ENCODE measurements at places on chromosomes 1 and 21.

DNA sequence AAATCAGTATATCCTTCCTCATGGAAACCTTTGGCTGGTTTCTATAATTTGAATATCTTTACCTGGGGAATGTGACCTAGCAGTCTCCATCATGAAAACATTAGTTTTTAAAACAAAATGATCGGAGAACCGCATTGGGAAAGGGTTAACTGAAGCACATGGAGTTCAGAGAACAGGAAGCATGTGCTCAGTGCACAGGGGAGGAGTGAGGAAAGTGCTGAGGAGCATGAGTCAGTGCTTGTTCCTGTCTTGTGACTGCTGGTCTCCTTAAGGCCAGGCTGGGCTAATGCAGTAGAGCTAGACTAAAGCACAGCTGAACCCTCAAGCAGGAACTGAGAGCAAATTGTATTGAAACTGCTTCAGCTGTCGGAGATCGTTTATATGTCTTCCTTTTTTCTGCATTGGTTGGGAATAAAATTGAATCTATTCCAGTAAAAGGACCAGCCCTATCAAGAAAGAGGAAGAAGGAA is 5.8 kb downstream of the IFI16 start:
- H3K36me3 ChIP-seq = peaks cover 52% of the 10 kb centered on the region
- H3K27me3 ChIP-seq = no peaks in the 10 kb centered on the region
- peak overlapping the region; percentile 74 for H3K4me3 ChIP-seq
- peaks cover 49% of the 10 kb centered on the region for H3K4me1 ChIP-seq

DNA sequence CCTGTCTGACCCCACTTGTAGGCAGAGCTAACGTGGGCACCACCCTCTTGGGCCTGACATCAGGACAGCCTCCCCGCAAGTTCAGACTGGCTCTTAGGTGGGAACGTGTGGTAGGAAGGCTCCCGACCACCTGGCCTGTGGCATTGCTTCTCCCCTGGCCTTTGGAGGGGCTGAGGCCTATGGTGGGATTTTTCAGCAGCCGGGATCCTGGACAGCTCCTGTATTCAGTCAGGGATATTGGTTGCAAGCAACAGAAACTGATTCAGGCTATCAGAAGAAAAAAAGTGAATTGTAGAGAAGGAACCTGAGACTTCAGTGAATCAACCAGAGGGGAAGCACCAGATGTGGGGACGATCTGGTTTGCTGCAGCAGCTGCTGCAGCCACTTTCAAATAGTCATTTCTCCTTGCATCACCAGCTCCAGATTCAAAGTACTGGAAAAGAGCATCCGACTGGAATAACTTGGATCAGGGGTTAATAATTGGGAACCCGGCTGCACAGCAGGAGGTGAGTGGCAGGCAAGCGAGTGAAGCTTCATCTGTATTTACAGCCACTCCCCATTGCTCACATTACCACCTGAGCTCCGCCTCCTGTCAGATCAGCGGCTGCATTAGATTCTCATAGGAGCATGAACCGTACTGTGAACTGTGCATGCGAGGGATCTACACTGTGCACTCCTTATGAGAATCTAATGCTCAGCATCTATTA is 5.9 kb downstream of the RNF186 start:
- H3K36me3 ChIP-seq = no peaks in the 10 kb centered on the region
- H3K27ac ChIP-seq = no peak overlapping the region
- H3K4me1 ChIP-seq = peaks cover under 1% of the 10 kb centered on the region
- no peak for DNase-seq
- no peak overlapping the region for H3K4me3 ChIP-seq

DNA sequence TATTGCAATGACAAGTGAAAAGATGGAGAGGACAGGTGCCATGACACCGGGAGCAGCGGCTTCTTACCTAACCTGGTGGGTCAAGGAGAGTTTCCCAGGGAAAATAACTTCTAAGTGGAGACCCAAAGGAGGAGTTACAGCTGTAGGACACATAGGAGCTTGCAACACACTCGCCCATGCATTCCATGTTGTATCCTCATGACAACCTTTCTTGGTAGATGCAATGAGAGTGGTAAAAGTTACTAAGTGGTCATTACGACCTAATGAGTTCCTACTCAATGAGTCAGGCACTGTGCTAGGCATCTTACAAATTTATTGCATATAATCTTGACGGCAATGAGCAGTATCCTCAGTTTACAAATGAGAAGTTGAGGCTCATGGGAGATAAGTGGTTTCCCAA is 119.5 kb upstream of the HOOK1 start:
- H3K4me3 ChIP-seq = no peak overlapping the region
- no peaks in the 10 kb centered on the region for H3K27me3 ChIP-seq
- no peak overlapping the region for H3K27ac ChIP-seq
- H3K36me3 ChIP-seq = peaks cover 3% of the 10 kb centered on the region

- no peak overlapping the region for H3K4me3 ChIP-seq
- no peak for DNase-seq
- peaks cover 6% of the 10 kb centered on the region for H3K36me3 ChIP-seq
- no peak overlapping the region for H3K27ac ChIP-seq
These were observed 30.3 kb upstream of the MUTYH start for GRCh38 chr1:45370575-45370974.

- no peak overlapping the region for H3K4me3 ChIP-seq
- DNase-seq = peak; percentile 20
- no peaks in the 10 kb centered on the region for H3K36me3 ChIP-seq
- no peaks in the 10 kb centered on the region for H3K4me1 ChIP-seq
- H3K27ac ChIP-seq = no peak overlapping the region
These were observed 33.5 kb upstream of the C1orf53 start for GRCh38 chr1:197868751-197869489.

- no peaks in the 10 kb centered on the region for H3K27me3 ChIP-seq
- peaks cover 11% of the 10 kb centered on the region for H3K36me3 ChIP-seq
- H3K4me3 ChIP-seq = no peak overlapping the region
- DNase-seq = no peak
- H3K4me1 ChIP-seq = peaks cover 22% of the 10 kb centered on the region
- peak overlapping the region; percentile 53 for H3K27ac ChIP-seq
These were observed 19.5 kb downstream of the STK40 start for GRCh38 chr1:36366091-36366661.

GRCh38 chr1:39044762-39045161 is 18.6 kb downstream of the NDUFS5 start:
- peaks cover 9% of the 10 kb centered on the region for H3K36me3 ChIP-seq
- no peak overlapping the region for H3K27ac ChIP-seq
- H3K27me3 ChIP-seq = no peaks in the 10 kb centered on the region
- peaks cover 13% of the 10 kb centered on the region for H3K4me1 ChIP-seq
- no peak for DNase-seq

DNA sequence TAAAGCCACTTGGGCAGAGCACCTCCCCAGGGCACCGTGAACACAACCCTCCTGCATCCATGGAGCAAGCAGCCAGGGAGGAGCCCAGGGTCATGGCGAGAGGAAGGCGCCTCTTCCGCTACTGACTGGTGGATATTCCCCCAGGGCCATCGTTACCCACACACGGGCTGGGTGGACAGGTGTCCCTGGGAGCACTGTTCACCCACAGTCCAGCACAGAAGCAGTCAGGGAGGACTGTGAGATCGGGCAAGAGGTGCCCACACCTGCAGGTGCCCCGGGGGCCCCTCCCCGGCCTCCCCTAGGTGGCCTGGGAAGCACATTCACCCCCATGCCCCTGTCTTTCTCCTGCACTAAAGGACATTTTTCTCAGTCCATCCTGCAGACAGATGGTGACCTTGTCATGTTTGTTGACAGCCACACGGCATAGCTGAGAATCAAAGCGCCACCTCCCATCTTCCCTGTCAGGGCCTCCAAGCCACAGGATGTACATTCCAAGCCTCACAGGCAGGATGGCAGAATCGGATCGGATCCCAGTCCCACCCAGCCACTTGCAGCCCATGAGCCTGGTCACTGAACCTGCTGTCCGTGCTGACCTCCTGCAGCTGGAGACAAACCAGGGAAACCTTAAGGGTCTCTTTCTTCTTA is 160.2 kb downstream of the PRDM16 start:
- H3K4me3 ChIP-seq = no peak overlapping the region
- no peaks in the 10 kb centered on the region for H3K36me3 ChIP-seq
- no peak overlapping the region for H3K27ac ChIP-seq

- no peak for DNase-seq
- peaks cover 3% of the 10 kb centered on the region for H3K4me1 ChIP-seq
- peaks cover 16% of the 10 kb centered on the region for H3K36me3 ChIP-seq
- no peak overlapping the region for H3K4me3 ChIP-seq
These were observed 385.5 kb downstream of the SMYD3 start for GRCh38 chr1:246121533-246121932.

DNA sequence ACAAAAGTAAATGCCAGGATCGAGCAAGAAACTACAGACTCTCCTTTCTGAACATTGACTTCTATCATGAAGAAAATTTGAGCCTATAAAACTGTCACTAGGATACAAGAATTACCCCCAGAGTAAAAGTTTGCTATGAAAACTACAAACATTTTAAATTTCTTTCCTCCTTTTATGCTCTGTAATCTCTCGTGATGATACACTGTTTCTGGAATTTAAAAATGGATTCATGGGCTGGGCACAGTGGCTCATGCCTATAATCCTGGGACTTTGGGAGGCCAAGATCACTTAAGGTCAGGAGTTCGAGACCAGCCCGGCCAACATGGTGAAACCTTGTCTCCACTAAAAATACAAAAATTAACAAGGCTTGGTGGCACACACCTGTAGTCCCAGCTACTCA is 181.3 kb downstream of the ZNF281 start:
- H3K4me1 ChIP-seq = peaks cover 12% of the 10 kb centered on the region

GRCh38 chr1:56452027-56453011 is 127.0 kb downstream of the PLPP3 start:
- H3K27me3 ChIP-seq = peaks cover 2% of the 10 kb centered on the region
- H3K4me1 ChIP-seq = peaks cover 5% of the 10 kb centered on the region
- no peak for DNase-seq
- H3K27ac ChIP-seq = no peak overlapping the region

DNA sequence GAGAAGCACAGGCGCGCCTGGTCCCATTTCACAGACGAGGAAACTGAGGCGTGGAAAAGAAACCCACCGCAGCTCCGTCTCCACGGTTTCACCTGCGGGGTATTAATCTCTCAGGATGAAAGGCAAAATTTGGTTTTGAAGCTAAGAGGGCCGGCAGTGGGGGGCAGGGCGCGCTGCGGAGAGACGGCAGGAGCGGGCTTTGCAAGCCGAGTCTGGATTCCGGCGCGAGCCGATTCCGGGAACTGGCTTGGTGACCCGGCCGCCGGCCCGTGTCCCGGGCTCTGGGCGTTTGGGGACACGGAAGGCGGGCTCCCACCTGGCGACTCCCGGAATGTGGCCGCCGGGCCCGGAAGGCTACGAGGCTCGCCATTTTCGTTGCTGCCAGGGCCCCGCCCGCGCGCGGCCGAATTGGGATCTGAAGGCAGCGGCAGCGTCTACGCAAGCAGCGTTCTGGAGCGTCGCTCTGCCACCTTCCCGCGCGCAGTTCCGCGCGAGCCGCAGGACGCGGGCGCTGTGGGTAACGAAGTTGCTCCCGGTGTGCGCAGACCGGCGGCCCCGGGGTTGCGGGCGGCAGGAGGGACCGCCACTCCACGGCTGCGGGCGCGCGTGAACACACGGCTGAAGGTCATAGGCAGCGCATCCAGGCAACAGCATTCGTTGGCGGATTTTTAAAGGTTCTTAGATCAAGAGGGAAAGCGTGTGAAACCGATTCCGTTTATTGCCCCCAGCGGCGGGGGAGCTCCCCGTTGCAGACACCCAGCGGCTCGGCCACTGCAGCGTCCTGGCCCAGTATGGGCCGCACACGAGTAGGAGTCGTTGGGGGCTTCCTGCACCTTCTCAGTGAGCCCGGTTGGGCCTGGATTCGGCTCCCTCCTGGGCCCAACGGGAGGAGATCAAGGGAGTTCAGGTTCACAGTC is 5.4 kb upstream of the PRDM16 start:
- peaks cover 8% of the 10 kb centered on the region for H3K27me3 ChIP-seq
- no peaks in the 10 kb centered on the region for H3K4me1 ChIP-seq
- no peak overlapping the region for H3K4me3 ChIP-seq
- no peak for DNase-seq

DNA sequence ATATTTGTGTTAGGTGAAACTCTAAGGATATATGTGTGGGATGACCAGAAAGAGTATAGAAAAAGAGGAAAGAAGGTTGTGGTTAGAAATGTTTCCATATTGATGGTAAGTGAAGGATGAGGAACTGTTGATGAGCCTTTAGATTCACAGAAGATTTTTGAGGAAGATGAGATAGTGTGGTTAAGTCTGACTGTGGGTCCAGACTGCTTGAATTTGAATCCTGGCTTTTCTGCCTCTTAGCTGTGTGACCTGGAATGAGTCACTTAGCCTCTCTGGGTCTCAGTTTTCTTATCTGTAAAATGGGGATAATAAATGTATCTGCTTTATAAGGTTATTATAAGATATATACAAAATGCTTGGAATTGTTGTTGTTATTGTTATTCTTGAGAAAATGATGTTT is 27.5 kb downstream of the RGL1 start:
- no peak overlapping the region for H3K27ac ChIP-seq
- no peaks in the 10 kb centered on the region for H3K4me1 ChIP-seq
- H3K36me3 ChIP-seq = no peaks in the 10 kb centered on the region
- no peaks in the 10 kb centered on the region for H3K27me3 ChIP-seq

DNA sequence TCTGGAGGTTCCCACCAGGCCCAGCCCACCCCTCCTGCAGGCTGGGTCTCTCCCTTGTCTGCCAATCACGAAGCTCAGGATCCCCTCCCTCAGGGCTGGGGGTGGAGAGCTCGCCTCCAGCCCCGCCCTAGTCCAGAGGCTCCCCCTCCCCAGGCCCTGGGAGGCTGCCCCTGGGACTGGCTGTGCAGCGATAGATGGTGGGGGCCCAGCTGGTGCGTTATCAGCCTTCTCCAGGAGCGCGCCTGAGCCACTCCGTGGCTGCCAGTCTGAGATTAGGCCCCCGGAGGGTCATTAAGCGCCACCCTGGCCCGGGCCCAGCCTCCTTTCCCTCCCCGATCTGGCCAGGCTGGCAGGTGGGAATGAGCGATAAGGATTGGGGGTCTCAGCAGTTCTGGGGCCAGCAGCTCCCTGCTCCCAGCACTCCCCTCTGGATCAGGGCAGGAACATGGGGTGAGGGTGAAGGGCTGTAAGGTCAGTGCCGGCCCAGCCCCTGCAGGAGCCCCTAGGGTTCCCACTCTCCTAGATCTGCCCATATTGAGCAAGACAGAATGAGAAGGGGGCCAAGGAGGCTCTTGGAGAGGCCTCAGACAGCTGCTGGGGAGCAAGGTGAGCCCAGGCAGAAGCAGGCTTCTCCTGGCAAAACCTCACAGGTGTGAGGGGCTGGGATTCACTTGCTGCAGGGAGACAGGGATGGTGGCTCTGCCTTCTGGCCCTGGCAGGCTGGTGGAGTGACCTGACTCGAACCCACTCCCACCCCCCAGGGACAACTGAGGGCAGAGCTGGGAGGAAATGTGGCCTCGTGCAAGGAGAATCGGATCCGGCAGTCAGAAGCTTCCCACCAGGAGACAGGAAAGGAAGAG is 8.5 kb downstream of the PDZK1IP1 start:
- peaks cover 28% of the 10 kb centered on the region for H3K27me3 ChIP-seq
- DNase-seq = no peak
- peaks cover 8% of the 10 kb centered on the region for H3K4me1 ChIP-seq
- no peaks in the 10 kb centered on the region for H3K36me3 ChIP-seq
- no peak overlapping the region for H3K27ac ChIP-seq

DNA sequence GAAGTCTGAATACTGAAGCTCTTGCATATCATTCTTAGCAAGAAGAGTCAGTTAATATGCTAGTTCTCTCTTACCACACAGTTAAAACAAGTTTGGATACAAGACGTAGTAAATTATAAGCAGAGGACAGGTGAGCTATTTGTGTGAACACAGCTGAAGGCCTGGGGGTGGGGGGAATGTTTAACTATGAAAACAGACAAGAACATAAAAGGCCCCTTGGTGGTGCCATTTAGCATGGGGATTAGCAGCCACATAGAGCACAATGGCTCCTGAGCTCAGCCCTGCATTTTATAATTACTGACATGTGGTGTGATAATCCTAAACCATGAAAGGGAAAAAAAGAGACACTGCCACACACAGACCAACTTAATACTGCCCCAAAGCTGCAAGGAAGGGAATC is 94.8 kb downstream of the TGFBR3 start:
- DNase-seq = no peak
- no peak overlapping the region for H3K4me3 ChIP-seq
- H3K36me3 ChIP-seq = no peaks in the 10 kb centered on the region
- H3K4me1 ChIP-seq = no peaks in the 10 kb centered on the region
